T-cell (primary cell): ENCODE measurements at places on chromosomes 6 and 20.
A peak's percentile ranks its signal among the peaks of the same experiment; 100 is the strongest.

DNA sequence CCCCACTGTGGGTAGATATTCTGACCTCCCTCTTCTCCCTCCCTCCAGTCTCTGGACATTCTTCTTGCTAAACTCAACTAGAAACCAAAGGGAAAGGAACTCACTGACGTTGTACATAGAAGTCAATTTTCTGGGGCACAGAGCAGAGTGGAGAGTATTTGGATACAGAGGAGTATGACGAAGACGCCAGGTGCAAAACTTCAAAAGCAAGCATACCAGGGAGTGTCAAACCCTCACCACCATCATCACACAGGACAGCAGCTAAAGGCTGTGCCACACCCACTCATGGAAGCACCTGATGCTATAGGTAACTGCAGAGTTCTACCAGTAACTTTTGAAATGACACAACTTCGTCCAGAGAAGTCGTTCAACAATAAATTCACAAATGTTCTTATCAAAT is 64.8 kb downstream of the FYN start:
- peak; percentile 38 for DNase-seq

DNA sequence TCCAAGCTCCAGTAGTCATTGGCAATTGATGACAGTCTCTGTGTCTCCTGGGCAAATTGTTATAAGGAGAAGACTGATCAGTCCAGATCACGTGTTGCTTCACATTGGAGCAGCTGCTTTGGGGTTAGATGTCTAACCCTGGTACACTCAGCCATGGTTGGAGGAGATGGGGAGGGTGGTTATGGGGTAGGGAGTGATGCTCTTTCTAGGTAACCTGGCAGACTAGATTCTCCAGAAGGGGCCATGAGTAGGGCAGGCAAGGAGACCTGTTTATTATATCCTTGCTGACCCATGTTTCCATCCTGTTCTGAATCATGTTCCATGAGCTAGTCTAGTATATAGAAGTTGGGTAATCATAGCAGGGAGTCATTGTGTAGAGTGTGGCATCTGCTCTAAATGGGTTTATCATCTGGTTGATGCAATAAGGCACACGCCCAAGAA is 50.8 kb upstream of the BACH2 start:
- DNase-seq, result no peak

DNA sequence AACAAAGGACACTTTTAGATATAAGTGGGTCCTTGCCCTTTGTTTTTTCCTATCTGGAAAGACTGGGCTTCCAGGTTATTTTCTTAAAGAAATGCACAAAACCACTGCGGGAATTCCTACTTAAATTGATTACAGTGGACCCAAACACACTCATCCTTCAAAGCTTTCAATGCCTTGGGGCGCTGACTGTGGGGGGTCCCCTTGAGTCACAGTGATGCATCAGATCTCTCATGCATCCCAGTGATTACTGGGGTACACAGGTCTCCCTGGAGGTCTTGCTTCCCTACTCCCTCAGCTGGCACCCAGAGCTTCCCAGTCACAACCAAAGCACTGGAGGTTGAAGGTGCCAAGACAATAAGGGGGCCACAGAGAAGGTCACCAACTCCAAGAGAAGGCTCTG is 20.7 kb downstream of the ABHD12 start:
- DNase-seq, result no peak

DNA sequence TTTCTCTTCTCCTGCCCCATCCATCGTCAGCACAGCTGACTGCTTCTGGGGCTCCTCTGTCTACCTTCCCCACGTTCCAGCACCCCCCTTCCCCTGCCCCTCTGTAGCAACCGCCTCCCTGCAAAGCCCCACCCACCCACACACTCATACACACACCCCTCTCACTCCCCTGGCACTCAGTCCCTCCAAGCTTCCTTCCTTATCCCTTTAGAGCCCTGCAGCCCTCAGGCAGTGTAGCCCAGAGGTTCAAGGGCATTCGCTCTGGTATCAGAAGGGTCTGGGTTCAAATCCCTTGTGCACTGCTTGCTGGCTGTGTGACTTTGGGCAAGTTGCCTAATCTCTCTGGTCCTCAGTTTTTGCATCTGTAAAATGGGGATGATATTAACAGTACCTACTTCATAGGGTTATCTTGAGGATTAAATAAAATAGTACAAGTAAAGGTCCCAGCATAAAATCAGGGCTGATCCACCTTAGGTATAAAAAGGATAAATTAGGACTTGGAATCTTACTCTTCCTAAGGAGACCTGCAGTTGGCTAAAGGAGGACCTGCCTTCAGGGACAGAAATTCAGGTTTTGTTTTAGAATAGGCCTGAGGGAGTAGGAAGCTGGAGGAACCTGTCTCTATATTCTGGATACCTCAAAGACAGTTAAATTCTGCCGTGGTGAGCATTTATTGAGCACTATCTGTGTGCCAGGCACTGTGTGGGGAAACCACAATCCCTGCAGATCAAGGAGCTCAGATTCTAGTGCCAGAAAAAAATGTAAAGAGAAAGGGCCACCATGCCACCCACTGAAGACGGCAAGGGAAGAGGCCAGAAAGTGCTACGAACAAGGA is 94.1 kb downstream of the SNX5 start:
- DNase-seq, result no peak

DNA sequence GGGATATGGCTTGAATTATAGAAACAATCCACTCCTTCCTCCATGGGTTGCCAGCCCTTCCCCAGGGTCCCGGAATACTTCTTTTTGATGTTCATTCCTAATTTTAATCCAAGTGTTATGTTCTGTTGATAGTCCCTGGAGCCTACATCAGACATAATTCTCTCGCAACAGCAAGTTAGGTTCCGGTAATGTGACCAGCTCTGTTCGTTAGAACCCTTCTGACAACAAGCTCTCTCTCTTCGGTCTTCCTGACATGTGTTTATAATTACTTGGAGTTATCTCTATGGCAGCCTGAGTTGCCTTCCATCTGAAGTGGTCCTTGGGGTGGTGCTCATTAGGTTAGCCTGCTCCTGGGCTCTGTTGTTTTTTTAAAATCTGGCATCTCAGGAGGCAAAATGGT is 506.9 kb upstream of the JARID2 start:
- DNase-seq, result no peak

- DNase-seq, result no peak
These were observed 259.1 kb downstream of the CLIC5 start for GRCh38 chr6:45756606-45757005.

DNA sequence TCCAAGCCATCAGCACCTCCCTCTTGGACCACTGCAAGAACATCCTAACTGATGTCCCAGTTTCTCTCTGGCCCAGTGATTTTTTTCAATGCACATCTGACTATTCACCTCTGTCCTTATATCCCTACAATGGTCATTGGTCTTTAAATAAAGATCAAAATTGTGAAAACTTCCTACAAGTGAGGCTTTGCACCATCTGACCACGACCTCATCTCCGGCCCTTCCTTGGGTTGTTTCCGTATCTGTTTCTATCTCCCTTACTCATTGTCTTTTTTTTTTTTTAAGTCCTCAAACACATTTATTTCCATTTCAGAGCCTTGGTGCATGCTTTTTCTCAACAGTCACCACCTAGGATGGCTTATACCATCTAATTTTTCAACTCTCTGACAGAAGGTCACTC is 88.1 kb downstream of the IPCEF1 start:
- DNase-seq, result no peak

DNA sequence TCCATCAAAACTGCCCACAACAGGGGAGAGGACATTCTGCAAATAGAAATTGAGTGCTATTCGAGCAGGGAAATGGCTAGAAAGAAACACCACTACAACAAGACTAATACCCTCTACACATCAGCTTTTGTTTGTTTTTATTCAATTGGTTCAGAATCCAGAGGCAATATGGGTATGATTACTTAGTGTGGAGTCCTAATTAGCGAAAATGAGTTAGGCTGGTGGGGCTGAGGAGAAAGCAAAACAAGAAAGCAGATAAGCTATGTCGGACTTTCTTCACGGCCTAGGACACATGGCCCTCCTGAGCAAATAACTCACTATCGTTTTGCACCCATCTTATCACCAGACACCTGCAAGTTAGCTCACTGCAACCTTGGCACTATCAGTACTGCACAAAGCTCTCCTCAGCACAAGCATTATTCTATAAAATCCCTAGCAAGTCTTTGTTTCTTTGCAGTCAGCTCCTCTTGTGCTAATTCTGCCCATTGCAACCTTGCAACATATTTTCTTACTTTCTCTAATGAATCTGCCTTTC is 31.3 kb upstream of the SH3BGRL2 start:
- DNase-seq, result no peak

GRCh38 chr6:76418560-76419223 is 346.2 kb upstream of the IMPG1 start:
- no peak for DNase-seq

DNA sequence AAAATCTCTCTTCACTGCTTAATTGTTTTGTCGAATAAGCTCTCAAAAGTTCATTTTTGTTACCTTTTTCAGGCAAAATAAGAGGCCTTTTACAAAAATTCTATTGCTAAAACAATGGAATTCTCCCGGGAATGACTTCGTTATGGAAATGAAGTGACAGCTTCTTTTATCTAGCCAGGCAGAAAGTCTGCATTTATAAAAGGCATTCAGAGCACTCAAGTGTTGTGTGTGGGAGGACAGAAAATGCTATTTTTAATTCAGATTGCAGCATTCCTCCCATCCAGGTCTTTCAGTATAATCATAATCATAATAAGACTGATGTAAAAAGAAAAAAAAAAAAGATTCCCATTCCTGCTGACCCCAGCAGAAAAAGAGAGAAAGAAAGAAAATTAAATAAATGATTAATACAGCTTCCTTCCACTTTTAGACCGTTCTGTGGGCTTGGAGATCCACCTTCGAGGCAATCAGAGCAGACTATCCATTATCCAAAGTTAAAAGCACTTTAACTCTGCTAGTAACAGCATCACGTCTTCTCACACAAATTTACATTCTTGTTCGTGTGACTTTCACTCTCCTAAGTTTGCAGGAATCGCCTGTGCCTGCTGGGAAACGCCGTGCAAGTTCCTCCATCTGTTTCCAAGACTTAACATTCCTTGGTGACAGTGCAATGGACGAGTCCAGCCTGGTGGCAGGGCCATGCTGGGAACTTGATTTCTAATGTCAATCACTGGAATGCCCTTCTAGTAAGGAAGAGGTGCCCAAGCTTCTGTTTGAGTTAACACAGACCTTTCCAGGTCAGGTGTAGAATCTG is 258.8 kb downstream of the GMPR start:
- DNase-seq, result no peak

GRCh38 chr6:139944976-139945375 is 570.5 kb upstream of the CITED2 start:
- no peak for DNase-seq

DNA sequence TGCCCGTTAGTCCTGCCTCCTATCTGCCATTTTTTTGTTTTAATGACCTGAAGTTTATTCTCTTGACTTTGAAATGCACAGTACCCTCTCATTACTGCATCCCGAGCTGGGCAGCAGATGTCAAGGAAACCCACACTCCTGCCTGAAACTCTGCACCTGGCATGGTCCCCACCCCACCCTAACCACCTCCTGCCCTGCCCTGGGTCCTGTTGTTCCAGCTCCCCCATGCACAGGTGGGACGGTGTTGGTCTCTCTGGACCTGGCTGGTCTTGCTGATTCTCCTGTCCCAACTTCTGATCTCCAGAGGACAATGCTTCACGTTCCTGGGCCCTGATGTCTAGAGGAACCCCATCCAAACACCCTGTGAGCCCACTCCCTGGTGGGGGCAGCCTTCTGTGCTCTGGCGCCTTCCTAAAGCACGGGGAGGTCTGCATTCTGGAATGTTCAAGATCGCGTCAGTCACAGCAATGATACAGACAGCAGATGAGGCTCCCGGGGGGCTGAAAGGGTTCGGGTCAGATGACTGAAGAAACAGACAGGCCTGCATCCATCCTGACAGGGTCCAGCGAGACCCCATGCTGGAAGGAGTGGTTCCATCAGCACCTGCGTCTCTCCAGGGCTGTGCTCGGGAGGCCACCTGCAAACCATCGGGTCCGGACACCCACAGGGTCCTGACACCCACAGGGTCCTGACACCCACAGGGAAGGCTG is 73.6 kb downstream of the ERMARD start:
- DNase-seq, result no peak

DNA sequence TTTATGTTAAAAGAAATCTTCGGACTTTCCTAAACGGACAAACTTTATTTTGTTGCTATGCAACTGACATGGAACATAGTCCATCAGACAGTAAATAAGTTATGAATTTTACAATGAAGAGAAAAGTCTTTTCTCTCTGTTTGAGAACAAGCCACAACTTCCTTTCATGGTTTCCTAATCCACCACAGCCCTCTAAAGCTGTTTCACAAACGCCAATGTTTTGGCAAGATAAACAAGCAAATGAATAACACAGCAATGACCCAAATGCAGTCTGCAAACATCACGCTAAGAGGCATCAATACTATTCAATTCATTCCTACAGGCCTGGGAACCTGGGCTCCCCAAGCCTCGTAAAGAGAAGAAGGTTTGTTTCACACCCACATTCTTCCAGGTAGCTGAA is 60.4 kb downstream of the HAO1 start:
- DNase-seq, result no peak

DNA sequence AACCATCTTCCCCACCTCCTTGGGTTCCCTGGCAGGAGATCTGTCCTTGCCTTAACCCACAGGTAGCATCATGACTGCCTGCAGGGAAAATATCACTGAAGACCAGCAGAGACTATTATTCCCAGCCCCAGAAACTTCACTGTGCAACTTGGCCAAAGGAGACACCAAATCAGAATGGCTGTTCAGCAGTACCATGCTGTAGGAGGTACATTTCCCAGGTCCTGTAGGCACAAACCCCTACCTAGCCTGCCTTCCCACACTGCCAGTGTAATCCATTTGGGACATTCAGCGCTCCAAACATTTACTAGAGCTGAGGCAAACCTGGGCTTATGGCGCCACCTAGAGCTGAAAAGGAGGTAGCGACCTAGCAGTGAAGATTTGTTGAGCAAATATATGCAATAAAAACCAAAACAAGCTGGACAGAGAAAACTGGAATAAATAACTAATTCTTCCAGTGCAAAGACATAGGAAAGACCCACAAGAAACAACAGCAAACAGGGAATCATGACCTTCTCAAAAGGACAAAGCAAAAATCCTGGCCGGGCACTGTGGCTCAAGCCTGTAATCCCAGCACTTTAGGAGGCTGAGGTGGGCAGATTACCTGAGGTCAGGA is 60.3 kb downstream of the VTA1 start:
- peak; percentile 13 for DNase-seq

DNA sequence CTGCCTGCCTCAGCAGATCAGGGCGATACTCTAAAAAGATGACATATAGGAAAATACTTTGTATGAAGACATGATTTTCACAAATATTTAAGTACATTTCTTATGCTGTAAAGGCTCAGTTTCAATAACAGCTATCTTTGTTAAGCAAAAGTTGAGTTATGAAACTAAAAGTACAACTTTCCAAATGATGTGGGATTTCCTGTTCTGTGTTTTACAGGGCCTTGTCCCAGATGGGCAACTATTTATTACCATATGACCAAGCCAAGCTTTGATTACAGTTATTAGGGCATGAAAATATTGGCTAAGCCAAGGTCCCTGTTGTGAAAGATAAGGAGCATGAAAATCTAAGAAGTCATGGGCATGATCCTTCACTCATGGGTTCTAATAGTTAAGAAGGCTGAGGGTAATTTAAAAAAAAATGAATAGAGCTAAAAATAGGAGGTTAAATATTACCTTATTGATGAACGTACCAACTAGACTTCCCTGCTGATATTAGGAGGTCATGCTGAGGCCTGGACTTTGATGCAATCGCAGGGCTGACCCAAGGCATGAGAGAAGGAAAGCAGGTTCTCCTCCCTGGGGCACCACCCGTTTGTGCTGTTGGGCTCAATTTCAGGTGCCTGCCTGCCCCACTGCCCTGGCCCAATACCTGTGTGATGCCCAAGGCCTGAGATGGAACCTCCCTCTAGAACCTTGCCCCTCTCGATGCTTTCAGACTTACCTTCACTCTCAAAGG is 294.4 kb upstream of the PRDM1 start:
- DNase-seq, result no peak

GRCh38 chr20:8657664-8658063 is 411.2 kb upstream of the PLCB4 start:
- DNase-seq, result no peak
